ENCODE measurements at places on chromosomes 16 and 17.

GRCh38 chr17:76506408-76507345, 5.5 kb upstream of the RHBDF2 start:
- peak; percentile 77 for DNase-seq

- DNase-seq: no peak
Observed at GRCh38 chr16:17921357-17921978, 415.1 kb downstream of the NPIPA8 start.

DNA sequence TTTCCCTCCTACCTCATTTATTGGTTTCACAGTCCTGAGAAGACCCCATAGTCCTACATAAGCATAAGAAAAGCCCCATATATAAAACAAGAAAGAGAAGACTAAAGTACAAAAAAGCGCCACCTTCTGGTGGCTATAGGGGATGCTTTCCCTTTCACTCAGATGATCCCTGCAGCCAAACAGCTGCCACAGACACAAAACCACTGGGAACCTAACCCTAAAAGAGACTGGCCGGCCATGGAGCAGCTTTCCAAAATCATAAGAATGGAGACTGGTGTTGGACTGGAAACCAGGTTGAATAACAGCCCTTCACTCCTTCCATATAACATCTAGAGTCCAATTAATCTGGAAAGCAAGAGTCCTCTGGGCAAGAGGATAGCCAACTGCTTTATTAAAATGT, 11.4 kb downstream of the DYNC1LI2 start:
- no peak for DNase-seq

- no peak for DNase-seq
Observed at GRCh38 chr16:48632137-48632774, 22.3 kb upstream of the N4BP1 start.

- DNase-seq: no peak
Observed at GRCh38 chr16:87652799-87653198, 50.5 kb downstream of the JPH3 start.

Data from T-helper 2 cell (primary cell).